T-helper 2 cell (primary cell): ENCODE measurements at places on chromosomes 16 and 17.

DNA sequence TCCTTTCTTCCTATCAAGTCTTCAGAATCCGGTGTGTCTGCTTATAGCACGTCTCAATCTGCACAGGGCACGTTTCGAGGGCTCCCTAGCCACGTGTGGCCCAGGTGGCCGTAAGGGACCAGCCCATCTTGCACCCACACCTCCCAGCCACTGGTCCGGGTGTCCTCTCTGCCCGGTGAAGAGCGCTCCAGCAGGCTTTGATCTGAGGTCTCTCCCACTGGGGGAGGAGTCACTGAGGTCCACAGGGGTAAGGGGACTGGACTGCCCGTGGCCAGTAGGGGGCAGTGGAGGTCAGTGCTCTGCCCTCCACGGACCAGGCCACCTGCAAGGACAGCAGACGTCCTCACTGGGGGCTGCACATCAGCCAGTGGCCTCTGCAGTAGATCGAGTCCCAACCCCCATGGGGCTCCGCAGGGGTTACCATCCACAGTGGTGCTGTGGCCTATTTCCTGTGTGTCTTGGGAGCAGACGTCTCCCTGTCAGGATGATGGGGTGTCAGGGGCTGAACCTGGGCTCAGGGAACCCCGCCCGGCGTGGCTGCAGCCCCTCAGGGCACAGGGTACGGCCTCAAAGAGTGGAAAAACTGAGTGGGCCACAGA lies 204.1 kb upstream of the CIBAR2 start:
- DNase-seq = no peak

GRCh38 chr17:55770196-55770870 lies 19.5 kb downstream of the PCTP start:
- DNase-seq = no peak

- no peak for DNase-seq
Observed at GRCh38 chr16:88697831-88698615, 8.2 kb downstream of the RNF166 start.

- DNase-seq = peak; percentile 65
Observed at GRCh38 chr16:4505356-4506147, 29.4 kb downstream of the HMOX2 start.

- no peak for DNase-seq
Observed at GRCh38 chr17:70314506-70314905, 145.2 kb downstream of the KCNJ2 start.

DNA sequence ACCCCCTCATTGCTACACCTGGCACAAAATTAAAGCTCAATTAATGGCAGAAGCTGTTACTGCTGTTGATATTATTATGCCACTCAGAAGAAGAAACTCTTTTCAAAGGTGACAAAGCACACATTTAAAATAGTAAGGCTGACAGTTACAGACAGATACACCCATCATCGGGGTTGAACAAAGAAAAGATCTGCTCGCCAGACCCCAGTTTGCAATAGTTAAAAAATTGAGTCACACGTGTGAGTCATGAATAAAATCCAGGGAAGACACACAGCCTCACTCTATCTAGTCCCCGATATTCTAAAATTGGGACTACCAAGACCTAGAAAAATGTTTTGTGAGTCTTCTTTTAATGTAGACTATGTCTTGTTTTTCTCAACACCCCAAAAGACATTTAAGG lies 330.0 kb upstream of the SOX9 start:
- DNase-seq = no peak

- DNase-seq = peak; percentile 83
Observed at GRCh38 chr17:77783991-77784820, 174.3 kb upstream of the TNRC6C start.

DNA sequence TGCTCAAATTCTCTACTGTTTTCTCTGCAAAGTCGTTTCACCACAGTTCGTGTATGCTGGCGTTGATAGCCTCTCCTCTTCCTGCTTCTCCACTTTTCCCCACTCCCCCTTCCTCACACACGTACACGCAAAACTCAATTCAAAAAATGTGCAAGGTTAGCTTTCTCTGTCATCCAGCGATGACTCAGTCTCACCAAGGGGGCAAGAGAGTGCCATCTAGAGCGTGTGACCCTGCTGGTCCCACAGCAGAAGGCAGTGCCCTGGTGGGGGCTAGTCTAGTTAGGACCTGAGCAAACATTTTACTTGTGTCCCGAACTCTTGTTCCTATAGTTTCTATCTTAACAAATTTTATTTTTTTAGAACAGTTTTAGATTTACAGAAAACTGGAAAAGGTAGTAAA lies 121.2 kb upstream of the CHMP6 start:
- no peak for DNase-seq

- DNase-seq = no peak
Observed at GRCh38 chr17:49260817-49261291, 30.3 kb upstream of the PHOSPHO1 start.

DNA sequence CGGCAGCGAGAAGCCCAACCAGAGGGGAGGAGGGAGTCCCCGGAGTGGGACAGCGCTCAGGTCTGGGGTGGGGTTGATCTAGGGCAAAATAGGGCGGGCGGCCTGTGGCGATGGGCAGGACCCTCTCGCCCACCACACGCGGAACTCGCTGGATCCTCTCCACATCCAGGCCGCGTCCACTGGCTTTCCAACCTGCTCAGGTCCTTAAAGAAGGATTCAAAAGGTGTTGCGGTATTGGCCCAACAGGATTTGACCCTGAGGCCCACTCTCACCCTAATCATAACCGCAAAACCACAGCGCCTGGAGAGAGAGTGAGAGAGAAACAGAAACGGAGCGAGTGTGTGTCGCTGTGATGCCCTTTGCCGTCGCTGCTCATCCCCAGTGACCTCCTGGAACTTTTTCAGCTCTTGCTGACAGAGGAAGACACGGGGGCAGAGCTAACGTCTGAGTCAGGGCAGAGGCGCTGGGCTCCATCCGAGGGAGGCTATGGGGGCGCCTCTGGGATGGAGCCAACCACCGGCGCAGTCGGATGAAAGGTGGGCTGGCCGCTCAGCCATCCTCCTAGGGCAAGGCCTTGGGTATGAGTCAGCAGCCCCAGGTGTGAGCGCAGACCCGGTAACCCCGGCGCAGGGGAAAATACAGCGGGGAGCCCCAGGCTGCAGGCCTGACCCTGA lies 16.7 kb upstream of the OR1F1 start:
- DNase-seq = peak; percentile 36

GRCh38 chr17:40310882-40311391 lies 2.0 kb downstream of the RARA start:
- DNase-seq = no peak

GRCh38 chr17:70184770-70185169 lies 15.4 kb downstream of the KCNJ2 start:
- DNase-seq = no peak

DNA sequence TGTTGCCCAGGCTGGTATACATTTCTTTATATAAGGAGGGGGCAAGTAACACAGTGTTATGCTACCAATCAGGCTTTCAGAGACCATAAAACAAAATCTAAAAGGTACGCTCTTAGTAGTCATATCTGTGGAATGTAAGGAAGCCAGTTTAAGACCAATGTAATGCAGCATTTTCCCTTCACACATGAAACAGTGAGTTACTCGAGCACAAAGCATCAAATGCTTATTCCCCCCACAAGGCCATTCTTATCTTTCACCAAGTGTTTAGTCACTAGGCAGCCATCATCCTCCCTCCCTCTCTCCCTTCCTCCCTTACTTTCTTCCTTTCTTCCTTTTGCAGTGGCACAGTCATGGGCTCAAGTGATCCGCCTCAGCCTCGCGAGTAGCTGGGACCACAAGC lies 12.8 kb downstream of the HMOX2 start:
- DNase-seq = no peak

- no peak for DNase-seq
Observed at GRCh38 chr17:42866216-42866615, 15.2 kb downstream of the AOC3 start.

GRCh38 chr16:4324492-4325252 lies 8.8 kb downstream of the GLIS2 start:
- DNase-seq = no peak

GRCh38 chr17:29256735-29257466 lies 10.2 kb downstream of the CRYBA1 start:
- no peak for DNase-seq

GRCh38 chr17:77728474-77728795 lies 230.1 kb upstream of the TNRC6C start:
- no peak for DNase-seq

DNA sequence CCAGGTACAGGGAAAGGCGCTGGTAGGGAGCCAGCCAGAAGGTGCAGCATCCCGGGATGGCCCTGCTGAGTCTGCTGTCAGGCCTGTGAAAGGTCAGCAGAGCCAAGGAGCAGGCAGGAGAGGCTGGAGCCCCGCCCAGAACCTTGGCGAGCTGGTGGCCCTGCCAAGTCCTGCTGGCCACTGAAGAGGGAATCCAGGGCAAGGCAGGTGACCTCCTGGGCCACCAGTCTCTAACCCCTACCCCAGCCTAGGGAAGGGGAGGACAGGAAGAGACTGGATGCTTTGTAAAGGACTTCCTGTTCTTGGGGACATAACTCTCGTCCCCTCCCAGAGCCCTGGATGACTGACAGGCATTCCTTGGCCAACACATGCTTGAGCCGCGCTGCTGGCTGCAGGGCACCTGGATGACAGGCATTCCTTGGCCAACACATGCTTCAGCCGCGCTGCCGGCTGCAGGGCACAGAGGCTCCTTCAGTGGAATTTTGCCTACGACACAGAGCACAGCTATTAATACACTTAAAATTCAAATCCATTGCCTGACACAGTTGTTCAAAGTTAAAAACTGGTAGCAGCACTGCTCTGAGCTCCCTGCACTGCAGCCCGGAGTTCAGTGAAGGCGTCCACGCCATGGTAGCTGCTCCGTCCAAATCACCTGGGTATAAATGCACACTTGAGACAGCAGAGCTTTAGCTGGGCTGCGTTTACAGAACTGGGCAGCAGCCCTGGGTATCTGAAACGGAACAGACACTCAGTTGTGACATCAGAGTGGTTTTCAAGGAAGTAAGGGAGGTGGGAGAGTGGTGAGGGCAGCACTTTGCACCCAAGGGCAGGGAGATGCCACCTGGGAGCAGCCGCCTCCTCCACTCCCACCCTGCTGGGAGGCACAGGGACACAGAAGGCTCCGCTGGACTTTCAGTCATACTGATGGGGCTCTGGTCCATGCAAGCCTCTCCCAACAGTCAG lies 2.0 kb upstream of the BRICD5 start:
- DNase-seq = no peak

DNA sequence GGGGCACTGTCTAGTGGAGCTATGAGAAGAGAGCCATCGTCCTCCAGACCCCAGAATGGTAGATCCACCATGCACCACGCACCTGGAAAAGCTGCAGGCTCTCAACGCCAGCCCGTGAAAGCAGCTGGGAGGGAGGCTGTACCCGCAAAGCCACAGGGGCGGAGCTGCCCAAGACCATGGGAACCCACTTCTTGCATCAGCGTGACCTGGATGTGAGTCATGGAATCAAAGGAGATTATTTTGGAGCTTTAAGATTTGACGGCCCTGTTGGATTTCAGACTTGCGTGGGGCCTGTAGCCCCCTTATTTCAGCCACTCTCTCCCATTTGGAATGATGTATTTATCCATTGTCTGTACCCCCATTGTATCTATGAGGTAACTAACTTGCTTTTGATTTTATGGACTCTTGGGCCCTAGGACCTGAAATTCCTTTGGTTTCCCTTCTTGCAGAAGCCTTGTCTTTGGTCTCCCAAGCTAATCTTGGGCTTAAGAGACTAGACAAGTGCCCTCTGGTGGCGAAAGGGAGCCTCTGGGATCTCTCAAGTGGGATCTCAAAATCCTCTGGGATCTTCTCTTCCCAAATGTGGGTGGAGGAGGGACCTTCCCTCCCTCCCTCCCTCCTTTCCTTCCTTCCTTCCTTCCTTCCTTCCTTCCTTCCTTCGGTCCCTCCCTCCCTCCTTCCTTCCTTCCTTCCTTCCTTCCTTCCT lies 58.2 kb upstream of the HAPSTR1 start:
- no peak for DNase-seq

DNA sequence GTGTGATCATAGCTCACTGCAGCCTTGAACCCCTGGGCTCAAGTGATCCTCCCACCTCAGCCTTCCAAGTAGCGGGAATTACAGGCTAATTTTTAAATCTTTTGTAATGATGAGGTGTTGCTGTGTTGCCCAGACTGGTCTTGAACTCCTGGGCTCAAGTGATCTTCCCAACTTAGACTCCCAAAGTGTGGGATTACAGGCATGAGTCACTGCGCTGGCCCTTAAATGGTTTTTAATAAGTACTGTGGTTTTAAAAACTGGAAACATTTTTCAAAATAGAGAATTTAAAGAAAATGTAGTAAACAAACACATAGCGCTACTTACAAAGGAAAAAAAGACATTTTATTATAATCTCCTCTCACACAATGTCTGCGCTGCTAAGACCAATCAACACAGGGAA lies 32.2 kb downstream of the MARCHF10 start:
- DNase-seq = no peak

DNA sequence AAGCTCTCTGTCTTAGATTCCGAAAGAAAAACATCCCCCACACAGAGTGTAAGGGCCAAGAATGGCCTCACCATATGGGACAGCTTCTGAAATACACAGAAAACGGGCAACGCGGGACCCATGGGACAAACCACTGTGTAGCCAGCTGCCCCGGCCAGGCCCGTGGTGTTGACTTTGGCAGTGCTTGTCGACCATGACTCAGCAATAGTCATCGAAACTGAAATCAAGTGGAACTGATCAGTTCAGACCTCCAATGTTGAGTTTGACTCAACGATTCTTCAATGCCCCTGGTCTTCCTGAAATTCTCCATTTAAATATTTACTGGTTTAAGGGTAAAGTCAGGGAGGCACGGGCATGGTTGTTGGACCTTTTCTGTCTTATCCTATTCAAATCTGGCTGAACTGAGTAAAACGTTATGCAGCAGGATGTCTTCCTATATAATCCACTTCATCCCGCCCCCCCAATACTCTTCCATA lies 27.5 kb downstream of the ZFHX3 start:
- DNase-seq = no peak

GRCh38 chr16:72936408-72936807 lies 111.5 kb downstream of the ZFHX3 start:
- no peak for DNase-seq

GRCh38 chr17:82734987-82735866 lies at the start of gene FN3K:
FN3K (plus strand) TSS chr17:82735615; CDS start chr17:82735637, 22 bp downstream.
- no peak for DNase-seq

- DNase-seq = no peak
Observed at GRCh38 chr16:19659554-19659953, 58.5 kb downstream of the KNOP1 start.

- no peak for DNase-seq
Observed at GRCh38 chr17:50239937-50240336, 34.3 kb upstream of the TMEM92 start.

- no peak for DNase-seq
Observed at GRCh38 chr17:4327606-4328005, 38.9 kb downstream of the UBE2G1 start.
